ENCODE measurements at places on chromosomes 6 and 20.
A peak's percentile ranks its signal among the peaks of the same experiment; 100 is the strongest.

GRCh38 chr20:1918491-1919165 lies 23.4 kb downstream of the SIRPA start:
- DNase-seq = no peak

DNA sequence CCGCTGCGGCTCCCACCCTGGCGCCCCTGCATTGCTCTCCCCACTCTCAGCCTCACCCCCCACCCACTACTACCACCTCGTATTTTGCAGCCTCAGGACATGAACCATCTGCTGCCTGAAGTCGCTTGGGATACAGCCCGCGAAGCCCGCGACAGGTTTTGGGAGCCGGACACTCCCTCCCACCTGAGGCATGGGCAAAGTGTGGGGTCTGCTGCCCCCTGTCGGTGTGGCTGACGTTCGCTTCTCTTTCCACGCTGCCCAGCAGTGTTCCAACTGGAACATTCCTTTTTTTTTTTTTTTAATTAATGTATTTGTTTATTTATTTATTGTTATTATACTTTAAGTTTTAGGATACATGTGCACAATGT lies 15.3 kb upstream of the LPA start:
- no peak for DNase-seq

GRCh38 chr6:82006027-82006738 lies 241.4 kb downstream of the IBTK start:
- DNase-seq = no peak

- DNase-seq = peak; percentile 63
Measured at GRCh38 chr6:16481697-16482399, 243.5 kb downstream of the GMPR start.

DNA sequence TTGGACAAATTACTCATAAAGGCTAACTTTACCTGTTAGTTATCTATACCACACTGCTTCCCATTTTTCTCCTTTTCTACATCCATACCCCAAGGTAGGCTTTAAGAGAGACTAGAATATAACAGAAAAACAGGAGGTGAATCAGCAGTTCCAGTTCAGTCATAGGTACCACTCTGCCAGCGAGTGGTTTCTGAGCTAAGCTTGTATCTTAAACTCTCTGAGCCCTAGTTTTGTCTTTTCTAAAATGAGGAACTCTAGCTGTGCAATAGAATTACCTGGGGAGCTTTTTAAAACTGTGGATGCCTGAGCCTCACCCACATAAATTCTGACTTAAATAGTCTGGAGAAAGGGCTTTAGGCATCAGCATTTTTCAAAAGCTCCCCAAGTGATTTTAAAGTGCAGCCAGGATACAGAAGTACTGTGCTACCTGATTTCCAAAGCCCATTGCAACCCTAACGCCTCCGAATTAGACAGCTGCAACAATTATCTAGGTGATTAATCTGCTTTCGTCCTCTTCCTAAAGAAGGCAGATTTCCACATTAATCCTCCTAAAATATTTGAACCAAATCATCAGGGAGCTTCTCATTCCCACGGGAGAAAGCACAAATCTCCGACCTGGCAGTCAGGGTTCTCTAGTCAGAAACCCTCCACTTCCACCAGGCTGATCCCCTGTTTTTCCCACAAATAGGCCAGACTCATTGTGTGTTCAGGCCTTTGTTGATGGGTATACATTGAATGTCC lies 37.4 kb upstream of the RPL7L1 start:
- no peak for DNase-seq

DNA sequence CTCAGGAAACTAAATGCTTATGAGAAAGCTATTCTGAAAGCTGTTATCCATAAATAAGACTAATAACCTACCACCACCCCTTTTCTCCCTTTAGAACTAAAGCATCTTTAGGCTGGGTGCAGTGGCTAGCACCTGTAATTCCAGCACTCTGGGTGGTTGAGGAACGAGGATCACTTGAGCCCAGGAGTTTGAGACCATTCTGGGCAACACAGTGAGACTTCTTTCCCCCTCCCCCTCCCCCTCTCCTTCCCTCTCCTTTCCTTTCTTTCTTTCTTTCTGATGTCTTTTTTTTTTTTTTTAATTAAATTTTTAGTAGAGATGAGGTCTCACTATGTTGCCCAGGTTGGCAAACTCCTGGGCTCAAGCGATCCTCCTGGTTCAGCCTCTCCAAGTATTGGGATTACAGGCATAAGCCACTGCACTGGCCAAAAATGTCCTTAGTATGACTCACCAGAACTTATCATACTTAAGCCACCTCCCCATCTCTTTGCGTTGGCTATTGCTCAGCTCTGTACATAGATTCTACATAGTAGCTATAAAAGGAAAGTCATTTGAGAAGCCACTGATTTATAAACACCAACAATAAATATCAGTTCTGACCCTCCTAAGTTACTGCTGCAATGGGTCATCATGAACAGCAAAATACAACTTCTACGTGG lies 54.8 kb upstream of the SPDEF start:
- DNase-seq = no peak

GRCh38 chr6:39867592-39867991 lies 66.7 kb downstream of the MOCS1 start:
- no peak for DNase-seq

GRCh38 chr6:44309092-44309491 lies 4.1 kb downstream of the AARS2 start:
- no peak for DNase-seq

GRCh38 chr20:12837646-12838045 lies 171.1 kb upstream of the SPTLC3 start:
- DNase-seq = no peak

- DNase-seq = no peak
Measured at GRCh38 chr6:118860880-118861279, 33.1 kb upstream of the ASF1A start.

GRCh38 chr20:33068251-33068939 lies 11.0 kb upstream of the BPIFB4 start:
- no peak for DNase-seq

- peak; percentile 13 for DNase-seq
Measured at GRCh38 chr6:136846046-136846445, 23.7 kb downstream of the PEX7 start.

DNA sequence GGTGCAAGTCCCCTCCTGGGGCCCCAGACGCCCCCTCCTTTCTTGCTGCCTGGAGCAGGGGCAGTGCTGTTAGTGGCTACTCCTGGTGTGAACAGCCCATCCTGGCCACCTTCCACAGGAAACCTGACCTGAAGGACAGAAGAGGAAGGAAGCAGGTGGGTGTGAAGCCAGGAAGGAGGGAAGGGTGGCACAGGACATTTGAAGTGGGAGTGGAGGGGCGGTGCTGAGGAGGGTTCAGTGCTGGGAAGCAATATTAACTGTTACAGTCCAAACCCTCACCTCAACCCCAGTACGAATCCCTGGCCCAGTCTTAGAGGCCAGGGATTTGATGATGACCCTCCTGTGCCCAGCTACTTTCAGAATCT lies 766 bp downstream of the PRICKLE4 start:
- no peak for DNase-seq

DNA sequence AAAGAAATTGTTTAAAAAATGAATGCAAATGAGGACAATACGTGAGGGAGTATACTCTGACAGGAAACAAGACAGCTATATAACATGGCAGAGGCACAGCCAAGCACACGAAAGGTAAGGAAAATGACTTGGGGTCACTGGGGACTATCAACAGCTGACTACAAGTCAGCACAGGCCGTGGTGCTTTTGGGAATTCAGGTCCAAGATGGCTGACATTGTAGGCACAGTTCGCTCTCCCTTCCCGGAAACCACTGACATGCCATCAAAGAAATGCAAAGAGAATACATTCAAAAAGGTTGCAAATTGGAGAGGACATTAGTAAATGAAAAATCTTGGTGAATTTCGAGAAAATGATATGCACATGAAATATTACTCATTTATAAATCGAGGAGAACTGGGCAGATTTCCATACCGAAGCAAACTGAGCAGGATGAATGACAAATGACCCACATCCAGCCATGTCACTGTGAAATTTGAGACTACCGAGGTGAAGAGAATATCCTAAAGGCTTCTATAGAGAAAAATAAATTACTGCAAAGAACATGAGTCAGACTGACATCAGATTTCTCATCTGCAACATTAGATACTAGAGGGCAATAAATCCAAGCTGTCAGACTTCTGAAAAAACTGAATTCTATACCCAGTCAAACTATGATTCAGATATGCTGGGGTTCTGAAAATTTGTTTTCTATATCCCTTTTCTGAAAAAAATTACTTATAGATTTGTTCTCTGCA lies 391.1 kb downstream of the BTBD9 start:
- DNase-seq = no peak

DNA sequence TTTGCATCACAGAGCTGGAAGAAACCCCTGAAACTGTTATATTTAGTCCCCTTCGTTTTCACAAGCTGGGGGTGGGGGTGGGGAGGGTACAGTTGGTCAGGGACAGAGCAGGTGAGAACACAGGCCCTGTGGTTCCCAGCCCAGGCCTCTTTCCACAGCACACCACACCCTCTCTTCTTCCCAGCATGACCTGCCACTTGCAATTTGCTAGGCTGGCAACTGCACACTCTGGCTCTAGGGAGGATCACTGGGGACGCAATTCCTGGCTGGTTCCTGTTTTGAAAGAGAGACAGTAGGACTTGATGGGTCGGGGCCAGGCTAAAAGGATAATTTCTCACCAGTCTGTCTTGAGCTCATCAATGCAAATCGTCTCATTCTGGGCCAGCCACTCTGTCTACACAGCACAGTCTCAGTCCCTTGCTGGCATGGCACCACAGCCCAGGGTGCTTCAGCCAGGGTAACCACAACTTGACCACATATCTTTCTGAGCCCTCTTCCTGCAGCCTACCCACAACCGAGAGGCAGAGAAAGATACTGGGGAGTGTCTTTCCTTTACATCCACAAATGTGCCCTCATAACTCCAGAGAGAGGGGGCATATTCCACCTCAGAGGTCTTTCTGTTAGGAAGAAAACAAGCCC lies 41.7 kb upstream of the EMILIN3 start:
- no peak for DNase-seq

- DNase-seq = no peak
Measured at GRCh38 chr6:135382182-135382628, 115.3 kb downstream of the AHI1 start.

DNA sequence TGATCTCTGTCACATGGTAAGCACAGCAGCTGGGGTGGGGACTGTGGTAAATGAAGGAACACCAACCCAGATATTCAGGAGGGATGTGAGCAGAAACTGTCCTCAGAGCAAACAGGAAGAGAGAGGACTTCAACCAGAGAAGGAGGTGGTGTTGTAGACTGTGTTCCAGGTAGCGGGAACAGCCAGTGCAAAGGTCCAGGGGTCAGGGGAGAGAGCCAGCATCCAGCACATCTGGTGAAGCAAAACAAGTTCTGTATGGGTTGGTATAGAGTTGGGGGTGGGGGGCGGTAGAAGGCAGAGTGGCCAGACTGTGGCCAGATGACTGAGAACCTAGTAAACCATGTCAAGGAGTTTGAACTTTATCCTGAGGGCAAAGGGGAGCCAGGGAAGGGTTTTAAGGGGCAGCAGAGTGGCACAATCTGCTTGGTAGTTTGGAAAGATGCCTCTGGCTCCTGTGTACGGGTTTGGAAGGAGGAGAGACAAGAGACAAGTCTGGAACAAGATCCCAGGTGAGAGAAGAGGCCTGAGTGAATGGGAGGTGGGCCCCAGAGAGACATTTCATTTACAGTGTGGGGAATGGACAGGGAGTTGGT lies 27.8 kb upstream of the TTPAL start:
- no peak for DNase-seq

DNA sequence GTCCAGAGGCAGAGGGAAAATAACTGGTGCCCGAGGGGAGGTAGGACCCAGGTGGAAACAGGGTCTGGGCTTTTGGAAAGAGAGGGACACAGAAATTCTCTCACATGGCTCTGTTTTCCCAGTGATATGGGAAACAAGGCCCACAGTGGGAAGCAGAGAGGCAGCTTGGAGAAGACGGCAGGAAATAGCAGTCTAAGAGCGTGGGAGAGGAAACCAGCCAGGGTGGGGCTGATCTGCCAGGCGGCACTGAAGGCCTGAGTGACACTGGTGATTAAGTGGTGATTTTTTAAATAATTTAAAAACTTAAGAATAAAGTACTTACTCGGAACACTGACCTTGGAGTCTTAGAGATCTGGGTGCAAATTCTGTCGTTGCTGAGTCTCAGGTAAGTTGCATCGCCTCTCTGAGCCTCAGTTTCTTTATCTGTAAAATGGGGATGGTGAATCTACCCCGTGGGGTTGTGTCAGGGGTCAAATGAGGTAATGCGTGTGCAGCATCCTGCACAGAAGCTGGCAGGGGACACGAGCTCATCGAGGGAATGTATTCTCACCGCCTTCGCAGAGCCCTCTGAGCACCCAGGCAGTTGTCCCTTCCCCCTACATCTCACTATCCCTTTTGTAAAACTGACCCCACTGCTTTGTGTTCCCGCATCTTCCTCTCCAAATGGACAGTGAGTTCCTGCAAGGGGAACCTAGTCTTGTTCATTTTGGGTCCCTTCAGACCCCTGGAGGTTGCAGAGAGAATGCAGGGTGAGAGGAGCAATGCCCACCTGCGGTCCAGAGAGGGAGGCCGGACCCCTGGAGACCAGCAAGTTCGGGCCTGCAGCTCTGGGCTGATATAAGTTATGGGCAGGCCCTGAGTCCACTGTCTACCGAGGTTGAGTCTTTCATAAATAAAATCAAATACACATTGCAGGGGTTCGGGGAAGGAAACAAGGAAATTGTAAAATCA lies 228.6 kb upstream of the PMEPA1 start:
- no peak for DNase-seq

DNA sequence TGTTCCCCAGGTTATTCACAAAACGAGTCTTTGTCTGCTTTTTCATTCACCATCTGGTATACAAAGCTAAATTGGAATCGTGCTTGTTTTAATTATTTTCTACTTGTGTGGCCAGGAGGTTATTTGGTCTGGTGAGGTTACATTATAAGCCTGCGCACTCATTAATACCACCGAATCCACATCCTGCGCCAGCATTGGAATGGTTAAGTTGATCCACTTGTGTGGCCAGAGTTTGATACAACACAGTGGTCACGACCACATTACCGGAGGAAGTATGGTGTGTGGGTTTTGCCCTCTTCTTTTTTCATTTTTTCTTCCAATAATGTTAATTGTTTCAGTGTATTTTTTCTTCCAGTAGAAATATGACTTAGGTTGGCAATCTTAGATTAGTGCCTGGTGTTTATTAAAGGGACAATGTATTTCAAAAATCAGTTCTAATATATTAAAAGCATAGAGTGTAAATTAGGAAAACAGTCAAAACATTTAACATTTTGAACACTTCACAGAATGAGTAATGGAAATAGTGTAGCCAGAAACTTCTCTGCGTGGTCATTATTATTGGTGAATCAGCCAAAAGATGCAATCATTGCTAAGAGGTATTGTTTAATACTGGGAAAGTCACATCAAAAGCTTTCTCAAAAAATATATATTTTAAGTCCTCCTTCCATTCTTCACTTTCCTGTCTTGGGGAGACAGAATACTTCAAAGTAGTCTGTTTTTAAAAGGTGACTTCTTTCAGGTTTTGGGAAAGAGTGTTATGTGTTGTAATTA lies 84.5 kb downstream of the JARID2 start:
- no peak for DNase-seq

All from activated CD4-positive, alpha-beta T cell treated with anti-CD3 and anti-CD28 coated beads, Interleukin-2, amount 50 U/mL, for 48 hours (primary cell).